Mesothelial cell of epicardium (in vitro differentiated cells): ENCODE measurements at places on chromosomes 11 and 22.

DNA sequence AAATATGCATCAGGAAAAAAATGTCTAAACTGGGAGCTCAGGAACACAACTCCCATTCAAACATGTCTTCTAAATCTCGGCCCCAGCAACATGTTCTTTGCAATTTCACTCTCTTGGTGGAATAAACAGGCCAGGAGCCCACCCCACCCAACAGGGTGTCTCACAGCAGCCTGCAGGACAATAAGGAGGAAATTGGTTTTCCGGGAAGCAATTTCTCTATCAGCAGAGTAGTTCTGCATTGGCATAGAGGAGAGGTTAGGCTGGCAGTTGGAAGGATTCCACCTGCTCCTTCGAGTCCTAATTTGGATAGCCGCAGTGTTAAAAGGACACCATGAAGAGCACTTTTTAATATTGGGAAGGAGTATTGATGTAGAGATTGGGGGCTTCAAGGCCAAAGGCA is 55.9 kb upstream of the BARX2 start:
- no peak for DNase-seq

- no peak for DNase-seq
Observed at GRCh38 chr11:35321532-35322317, 97.6 kb downstream of the SLC1A2 start.

- no peak for DNase-seq
Observed at GRCh38 chr11:43626798-43627197, 53.7 kb upstream of the HSD17B12 start.

DNA sequence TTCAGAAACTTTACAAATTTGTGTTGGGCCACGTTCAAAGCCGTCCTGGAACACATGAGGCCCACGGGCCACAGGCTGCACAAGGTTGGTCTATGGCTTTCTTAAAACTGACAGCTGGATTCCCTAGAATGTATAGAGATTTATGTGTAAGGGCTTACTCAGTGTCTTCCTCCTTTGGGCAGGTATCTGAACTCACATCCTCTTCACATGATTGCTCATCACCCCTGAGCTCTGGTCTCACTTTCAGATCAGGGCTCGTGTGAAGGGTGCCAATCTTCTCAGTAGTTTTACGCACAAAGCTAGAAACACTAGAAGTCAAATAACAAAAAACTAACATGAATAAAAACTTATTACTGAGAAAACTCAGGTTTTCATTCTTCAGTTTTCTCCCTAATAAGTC is 27.1 kb downstream of the HPS5 start:
- no peak for DNase-seq

DNA sequence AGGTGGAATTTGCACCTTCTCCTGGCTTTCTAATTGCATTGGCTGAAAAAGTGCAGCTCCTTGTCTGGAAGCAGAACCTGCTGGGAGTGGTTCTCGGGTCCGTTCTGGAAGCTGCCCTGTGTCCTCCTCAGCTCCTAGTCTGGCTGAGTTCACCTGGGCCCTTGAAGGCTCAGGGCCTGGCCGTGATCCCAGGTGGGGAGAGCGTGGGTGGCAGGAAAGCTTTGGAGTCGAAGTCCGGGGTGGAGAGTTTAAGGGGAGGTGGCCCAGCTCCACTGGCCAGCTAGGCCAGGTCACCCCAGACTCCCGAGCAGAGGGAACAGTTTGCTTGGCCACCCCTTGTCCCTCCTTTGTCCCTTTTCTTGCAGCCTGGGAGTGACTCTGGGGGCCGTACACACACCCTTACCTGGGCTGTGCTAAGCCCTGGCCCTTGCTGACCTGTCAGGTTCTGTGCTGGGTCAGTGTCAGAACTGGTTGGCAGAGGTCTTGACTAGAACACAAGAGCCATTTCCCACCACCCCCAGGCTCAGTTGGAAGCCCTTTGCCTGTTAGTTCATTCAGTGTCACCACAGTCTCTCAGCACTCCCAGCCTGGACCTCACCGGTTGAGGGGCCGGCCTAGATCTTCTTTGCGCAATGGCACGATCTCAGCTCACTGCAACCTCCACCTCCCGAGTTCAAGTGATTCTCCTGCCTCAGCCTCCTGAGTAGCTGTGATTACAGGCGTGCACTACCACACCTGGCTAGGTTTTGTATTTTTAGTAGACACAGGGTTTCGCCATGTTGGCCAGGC is 37.3 kb downstream of the LRP5 start:
- no peak for DNase-seq

- no peak for DNase-seq
Observed at GRCh38 chr22:28072066-28072465, 153.0 kb upstream of the PITPNB start.
